ENCODE measurements at places on chromosomes 1 and 21. TPM values are rescaled to one million over a fixed set of nuclear protein-coding genes. Genes with fewer than 3 reads are reported as not detected.

Gene SRM
- 10.4 TPM for total RNA-seq

Gene CACYBP
- 234 TPM for total RNA-seq

Gene GNAT2
- 0.49 TPM for total RNA-seq

Gene ADGRL2
- 75.9 TPM for total RNA-seq
